ENCODE measurements at places on chromosomes 13 and 19.

- no peak for DNase-seq
Measured at GRCh38 chr19:4710281-4710600, 13.4 kb downstream of the DPP9 start.

- no peak for DNase-seq
Measured at GRCh38 chr13:39910833-39911232, 255.4 kb downstream of the COG6 start.

DNA sequence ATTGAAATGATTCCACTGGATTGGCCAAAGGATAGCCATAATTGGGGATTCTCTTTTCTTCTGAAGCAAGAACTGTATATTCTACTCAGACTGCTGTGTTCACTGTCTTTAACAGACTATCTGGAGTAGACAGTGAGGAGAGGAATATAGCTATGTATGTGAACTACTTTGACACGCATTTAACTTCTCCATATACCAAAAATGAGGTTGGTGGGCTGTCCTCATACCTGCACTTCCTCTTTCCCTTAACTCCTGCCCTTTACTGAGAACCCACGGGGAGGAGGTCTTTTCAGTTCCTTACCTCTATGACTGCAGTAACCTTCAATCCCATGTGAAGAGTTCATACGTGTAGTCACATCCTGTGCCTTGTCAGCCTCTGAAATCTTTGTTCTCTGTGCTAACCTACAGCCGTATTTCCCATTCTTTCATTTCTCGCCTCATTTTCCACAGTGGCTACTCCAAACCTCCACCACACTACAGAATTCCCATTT lies 305.8 kb downstream of the MTUS2 start:
- DNase-seq = no peak

DNA sequence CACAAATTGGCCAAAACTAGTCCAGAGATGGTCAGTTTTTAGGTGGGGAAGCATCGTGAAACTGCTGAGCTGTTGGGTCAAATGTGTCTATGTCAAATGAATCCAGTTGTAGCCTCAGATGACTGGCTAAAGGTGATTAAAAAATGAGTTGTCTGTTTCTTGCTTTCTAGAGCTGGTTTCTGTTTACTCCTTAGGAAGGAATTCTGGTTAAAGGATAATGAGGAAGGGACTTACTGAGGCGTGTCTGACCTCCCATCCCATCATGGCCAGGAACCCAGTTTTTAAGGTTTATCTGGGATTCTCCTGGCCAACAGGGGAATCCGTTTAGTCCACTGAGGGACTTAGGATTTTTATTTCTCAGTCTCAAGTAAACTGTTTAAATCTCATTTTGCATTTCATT lies 256.5 kb downstream of the UQCRFS1 start:
- DNase-seq = no peak

DNA sequence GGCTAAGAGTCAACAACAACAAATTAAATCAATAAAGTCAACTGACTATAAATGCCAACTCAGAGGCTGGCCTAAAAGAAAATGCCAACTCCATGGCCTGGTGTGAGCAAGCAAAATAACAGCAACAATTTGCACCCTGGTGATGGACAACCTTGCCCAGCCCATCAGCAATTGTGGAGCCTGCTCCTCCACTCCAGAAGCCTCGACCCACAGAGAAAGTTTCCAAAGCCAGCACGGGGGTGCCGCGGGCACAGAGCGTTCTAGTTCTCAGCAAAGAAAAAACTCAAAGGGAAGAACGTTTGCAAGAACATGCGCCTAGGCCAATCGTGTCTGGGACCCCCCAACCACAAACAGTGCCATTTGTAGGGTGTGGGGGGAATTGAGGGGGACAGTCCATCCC lies 11.3 kb downstream of the EPS15L1 start:
- no peak for DNase-seq

- no peak for DNase-seq
Measured at GRCh38 chr19:11446652-11447301, 11.3 kb downstream of the PRKCSH start.

DNA sequence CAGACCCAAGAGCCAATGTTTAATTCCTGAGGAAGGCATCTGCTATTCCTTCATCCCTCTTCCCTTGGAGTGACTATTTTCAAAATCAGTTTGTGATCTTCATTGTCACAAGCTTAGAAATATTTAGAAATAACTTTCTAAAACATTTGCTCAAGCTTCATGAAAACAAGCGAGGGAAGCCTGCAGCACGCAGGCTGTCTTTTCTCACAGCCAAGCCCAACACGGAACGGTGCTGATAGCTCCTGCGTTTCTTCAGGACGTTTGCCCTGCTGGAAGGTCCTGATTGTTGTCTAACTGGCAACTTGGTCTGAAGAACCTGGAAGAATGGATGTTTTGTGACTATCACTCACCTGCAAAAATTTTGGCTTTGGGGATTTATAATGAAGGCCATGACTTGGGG lies 152.5 kb downstream of the FGF9 start:
- no peak for DNase-seq

GRCh38 chr19:44050740-44051649 lies 841 bp upstream of the ZNF223 start:
- DNase-seq = no peak

DNA sequence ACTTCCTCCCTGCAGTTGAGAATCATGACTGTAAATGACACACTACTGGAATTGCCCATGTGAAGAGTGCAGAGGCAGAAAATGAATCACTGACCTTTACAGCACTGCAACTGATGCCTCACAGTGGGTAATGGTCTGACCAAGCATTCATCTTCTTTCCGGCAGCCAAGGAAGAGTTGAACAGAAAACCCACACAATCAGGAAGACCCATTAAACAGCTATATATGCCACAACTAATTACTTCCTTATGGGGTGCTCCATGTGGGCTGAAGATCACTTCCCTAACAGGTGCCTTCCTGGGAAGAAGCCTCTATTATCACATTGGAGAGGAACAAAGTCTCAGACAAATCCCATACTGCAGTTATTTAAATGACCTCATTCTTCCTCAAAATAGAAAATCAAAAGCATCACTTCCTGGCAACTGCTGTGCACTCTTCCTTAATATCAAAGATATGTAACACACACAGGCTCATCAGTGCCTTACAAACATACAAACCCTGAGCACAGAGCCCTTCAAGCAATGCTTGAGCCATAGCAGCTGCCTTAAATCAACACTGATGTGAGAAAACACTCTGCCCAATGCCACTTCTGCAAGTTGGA lies 45.8 kb downstream of the RUBCNL start:
- DNase-seq = no peak

DNA sequence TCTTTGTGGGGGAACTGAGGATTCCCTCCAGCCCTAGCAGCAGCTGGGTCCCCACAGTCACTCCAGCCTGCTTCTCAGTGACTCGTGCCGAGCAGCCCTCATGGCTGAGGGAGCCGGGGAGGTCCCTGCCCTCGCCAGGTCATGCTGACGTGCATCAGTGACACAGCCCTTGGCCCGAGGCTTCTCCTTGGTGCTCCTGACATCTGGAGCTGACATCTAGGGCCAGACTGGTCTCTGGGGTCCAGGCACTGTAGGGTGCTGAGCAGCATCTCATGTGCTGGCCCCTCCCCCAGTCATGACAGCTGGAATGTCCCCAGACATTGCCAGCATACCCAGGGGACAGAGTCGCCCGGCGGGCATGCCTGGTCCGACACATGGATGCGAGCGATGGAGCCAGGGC lies 14.4 kb downstream of the COMP start:
- no peak for DNase-seq

DNA sequence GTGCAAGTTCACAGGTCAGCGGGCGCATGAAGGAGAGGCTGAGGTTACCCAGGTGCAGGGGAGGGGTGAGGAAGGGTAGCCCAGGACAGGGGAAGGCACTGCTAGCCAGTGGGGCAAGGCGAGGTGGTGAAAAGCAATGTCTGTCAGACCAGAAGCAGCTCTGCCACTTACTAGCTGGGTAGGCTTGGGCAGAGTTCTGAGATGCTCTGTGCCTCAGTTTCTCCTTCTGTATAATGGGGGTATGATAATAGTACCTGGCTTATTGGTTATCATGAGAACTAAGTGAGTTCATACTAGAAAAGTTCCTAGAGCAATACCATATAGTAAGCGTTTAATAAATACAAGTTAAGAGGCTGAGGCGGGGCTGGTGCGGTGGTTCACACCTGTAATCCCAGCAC lies 14.3 kb upstream of the SCN1B start:
- no peak for DNase-seq
